Amygdala (tissue), 56 donors: ENCODE measurements at places on chromosomes 12 and 14.

DNA sequence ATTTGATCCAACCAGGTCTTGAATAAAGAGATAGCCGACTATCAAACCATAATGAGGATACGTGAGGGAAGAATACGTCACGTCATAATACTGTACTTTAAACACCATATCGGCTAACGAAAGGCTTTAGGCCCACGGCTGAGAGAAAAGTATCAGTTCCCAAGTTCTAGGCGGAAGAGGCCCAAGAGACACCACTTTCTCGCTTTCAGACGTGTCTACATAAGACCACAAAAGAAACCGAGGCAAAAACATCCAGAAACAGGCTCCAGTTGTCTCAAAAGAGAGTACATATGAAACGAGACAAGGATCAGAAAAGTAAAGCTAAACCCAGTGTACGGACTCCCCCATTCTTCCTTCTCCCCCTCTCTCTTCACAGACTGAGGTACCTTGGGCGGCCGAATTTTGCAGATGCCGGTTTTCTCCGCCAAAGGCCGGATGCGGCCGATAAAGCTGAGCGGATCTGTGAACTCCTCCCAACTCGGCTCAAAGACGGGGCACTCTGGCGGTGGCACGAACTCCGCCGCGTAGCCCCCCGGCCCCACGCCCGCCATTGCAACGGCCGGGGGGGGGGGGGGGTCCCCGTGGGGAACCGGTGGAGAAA is 479 bp downstream of the KDM5A start:
- DNase-seq: no peak

- no peak for DNase-seq
These were observed 1214.3 kb upstream of the TMEM132C start for GRCh38 chr12:127052511-127053232.

DNA sequence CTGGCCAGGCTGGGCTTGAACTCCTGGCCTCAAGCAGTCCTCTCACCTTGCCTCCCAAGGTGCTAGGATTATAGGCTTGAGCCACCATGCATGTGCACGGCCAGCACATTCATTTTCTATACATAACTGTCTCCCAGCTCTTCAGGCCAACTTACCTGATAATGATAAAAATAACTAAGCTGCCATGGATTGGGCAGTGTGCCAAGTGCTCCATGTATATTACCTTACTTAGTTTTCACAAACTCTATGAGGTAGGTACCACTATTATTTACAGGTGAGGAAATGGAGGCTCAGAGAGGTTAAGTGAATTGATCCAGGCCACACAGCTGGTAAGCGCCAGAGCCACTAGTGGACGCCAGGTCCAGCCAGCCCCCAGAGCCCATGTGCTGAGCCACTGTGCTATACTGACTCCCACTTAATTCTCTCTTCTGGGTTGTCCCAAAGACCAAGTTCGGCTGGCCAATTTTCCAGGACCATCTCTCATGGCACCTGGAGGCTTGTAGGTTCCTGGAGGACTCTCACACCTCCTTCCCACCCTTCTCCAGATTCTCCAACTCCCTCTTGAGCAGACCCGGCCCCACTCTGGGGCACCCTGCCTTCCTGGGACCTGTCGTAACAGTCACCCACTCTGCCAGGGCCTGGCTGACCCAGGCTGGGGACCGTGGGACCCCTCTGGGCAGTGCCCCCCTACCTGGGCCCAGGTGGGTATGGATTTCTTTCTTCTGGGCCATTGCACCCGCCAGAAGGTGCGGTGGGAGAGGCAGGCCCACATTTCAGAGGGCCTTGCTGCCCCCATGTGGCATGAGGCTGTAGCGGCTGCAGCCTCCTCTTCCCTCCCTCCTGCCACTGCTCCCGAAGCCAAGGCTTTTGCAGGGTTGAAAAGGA is 30.2 kb upstream of the CIPC start:
- DNase-seq: peak; percentile 28

DNA sequence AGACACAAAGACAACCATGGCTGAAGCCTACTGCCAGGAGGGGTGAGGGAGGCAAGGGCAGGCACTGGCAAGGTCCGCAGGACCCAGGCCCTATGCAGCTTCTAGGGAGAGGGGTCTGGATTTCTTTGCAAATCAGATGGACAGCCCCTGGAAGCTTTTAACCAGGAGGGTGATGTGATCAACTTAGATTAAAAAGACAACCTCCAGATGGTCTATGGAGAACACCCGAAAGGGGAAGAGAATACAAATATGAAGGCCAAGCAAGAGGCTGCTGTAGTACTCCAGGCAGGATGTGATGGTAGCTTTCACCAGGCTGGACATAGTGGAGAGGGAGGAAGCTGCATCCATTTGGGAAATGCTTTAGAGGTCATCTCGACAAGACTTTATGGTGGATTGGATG is 83.3 kb upstream of the TSPAN11 start:
- DNase-seq: no peak

GRCh38 chr12:31119803-31120211 is 46.1 kb downstream of the DDX11 start:
- no peak for DNase-seq
